ENCODE measurements at places on chromosomes 6 and 20.

GRCh38 chr20:44495802-44496481 is 20.3 kb downstream of the TTPAL start:
- no peak for DNase-seq

DNA sequence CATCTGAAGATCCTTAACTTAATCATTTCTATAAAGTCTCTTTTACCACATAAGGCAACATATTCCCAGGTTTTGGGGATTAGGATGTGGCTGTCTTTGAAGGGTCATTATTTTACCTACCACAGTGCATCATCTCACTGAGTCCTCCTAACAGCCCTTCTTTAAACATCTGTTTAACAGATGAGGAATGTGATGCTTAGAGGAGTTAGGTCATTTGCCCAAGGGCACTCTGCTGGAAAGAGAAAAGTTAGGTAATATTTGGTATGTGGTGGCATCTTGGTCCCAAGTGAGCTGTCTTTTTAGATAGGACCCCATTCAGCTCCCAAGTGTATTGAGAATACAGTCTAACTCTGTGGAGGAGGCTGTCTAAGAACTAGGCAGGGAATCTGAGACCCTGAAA is 11.0 kb downstream of the MMP24 start:
- no peak for DNase-seq

- no peak for DNase-seq
These were observed 19.8 kb downstream of the FKBP5 start for GRCh38 chr6:35668744-35669450.

DNA sequence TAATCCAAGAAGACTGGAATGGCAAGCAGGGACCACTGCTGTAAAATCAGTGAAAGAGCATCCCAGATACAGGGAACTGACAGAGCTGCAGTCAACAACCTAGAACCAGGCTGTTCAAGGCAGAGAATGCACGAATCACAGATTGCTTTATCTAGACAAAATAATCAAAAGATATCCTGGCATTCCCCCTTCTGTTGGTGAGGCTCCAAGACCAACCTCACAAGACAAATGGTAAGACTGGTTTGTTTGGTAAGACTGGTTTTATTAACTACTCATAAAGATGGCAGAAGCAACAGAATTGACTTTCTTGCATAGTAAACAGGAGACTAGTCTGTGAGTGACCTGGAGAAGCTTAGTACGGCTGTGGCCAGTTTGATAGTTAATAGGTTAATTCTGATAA is 88.8 kb upstream of the AHI1 start:
- no peak for DNase-seq

GRCh38 chr6:100876251-100876650 is 4.9 kb downstream of the ASCC3 start:
- DNase-seq = no peak

GRCh38 chr6:62283796-62284411 is 2.1 kb downstream of the KHDRBS2 start:
- DNase-seq = no peak

DNA sequence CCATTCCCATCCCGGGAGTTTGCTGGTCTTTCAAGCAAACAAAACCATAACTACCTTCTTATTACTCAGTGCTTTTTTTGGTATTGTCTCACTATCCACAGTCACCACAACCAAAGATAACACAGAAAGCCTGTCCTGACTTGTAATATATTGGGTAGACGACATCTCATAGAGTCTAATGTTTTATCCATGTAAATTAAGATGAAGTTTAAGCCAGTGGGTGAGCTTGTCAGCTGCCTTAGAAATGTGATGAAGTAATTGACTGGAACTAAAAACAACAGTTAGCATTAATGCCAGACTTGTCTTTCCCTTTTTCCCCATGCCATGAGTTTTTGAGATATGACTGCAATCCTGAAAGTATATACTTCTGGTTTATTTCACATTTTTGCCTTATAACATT is 282.7 kb upstream of the PRDM1 start:
- DNase-seq = no peak

DNA sequence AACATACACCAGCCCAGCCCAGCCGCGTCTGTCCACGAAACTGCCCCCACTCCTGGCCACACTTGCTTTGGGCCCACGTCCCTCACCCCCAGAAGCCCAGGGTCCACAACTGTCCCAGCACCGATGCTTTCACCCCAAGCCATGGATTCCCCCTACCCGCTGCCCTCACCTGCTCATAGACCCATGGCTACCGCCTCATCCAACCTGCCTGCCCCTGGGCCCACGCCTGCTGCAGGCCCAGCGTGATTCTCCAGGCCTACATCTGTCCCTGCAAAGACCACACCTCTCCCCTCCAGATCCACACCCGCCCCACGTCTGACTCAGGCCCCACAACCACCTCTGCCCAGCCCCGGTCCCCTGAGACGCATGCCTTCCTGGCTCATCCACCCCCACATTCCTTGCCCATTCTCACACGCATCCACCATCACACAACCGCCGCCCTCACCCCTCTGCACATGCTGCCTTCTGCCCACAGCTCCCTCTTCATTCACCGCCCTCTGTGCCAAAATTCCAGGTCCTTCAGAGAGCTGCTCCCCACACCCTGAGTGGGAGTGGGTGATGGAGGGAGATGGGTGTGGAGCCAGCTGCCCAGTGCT is 86.7 kb downstream of the GRM4 start:
- DNase-seq = no peak
